ENCODE measurements at places on chromosomes 7 and 10.

GRCh38 chr7:80508440-80508839, 3.4 kb downstream of the GNAT3 start:
- DNase-seq: no peak

- DNase-seq: no peak
Observed at GRCh38 chr10:102457591-102458150, 6.3 kb upstream of the C10orf95 start.

- no peak for DNase-seq
Observed at GRCh38 chr10:76327441-76327840, 896.0 kb downstream of the LRMDA start.

DNA sequence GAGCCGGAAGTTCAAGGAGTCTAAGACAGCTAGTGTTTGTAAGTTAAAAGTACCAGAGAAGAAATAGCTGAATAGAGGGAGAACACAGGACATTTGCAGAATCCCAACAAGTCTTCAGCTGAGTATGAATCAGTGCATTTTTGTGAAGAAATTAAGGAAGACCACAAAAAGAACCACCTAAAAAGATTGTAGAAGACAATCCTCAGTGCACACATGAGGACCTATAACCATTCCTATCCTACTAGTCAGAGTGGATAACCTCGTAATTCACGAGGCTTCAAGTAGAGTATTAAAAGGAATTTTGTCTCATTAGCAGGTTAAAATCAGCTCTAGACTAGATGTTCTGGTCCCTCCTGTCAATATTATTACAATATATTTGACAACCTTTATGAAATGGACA, 295.4 kb upstream of the KAT6B start:
- no peak for DNase-seq

DNA sequence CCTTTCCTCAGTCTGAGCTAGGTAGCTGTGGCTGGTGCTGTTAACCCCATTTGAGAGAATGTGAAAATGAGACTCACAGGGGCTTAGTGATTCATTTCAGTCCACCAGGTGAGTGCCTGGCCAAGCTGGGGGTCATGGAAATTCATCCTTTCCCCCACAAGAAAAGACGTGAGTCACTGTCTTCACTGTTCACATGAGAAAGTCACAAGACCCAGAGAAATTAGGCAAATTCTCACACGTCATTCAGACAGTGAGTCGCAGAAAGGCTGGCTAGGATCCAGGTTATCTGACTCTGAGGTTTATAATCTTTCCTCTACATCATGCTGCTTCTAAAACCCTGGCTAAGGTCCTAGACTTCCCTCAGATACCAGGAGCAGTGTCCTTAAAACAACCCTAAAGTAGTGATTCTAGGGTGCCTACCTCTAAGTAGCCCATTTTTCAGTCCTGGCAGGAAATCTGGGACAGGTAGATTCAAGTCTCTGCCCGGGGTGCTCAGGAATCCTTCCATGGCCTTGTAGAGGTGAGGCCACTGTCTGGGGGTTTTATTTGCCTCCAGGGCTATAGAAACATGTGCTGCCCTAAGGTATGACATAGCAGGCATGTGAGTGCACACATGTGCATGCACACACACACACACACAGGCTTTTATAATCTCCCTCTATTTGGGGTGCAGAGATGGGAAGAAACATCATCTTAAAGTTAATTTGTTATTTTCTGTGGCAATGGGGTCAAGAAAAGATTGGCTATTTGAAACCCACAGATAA, 427.9 kb upstream of the CELF2 start:
- no peak for DNase-seq

GRCh38 chr7:111750878-111751277, 188.6 kb upstream of the IMMP2L start:
- no peak for DNase-seq

DNA sequence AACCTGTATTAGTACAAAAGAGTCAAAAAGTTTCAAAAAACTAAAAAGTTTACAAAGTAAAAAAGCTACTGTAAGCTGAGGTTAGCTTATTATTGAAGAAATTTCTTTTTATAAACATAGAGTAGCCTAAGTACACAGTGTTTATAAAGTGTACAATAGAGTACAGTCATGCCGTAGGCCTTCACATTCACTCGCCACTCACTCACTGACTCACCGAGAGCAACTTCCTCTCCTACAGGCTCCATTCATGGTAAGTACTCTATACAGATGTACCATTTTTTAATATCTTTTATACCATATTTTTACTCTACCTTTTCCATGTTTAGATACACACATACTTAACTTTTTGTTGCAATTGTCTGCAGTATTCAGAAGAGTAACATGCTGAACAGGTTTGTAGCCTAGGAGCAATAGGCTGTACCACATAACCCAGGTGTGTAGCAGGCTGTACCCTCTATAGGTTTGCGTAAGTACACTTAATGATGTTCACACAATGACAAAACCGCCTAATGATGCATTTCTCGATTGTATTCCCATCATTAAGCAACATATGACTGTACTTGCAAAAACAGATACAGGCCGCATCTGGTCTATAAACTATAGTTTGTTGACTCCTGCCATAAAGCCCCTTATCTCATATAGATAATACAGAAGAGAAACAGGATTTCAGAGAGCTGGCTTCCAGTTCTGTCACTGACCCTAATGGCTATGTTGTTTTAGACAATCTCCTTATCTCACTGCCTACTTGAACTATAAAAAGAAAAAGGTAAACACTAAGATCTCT, 438.8 kb downstream of the HTR7 start:
- no peak for DNase-seq

GRCh38 chr7:97580205-97580604, 151.7 kb upstream of the TAC1 start:
- DNase-seq: no peak

DNA sequence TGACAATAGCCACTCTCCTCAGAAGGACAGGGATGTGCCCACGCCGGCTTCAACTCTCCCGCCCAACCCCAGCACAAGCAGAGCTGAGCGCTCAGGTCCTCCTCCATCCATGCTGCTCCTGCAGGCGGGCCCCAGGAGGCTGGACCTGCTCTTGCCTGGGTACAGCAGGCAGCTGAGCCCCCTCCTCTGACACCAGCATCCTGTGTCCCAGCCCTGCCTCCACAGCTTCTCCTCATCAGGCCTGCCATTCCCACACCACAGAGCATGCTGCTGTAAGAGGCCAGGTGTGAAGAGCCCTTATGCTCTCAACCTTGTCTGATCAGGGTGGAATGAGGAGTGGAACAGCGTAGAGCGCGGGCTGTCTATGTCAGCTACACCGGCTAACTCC, 302.2 kb downstream of the PTPRN2 start:
- no peak for DNase-seq

DNA sequence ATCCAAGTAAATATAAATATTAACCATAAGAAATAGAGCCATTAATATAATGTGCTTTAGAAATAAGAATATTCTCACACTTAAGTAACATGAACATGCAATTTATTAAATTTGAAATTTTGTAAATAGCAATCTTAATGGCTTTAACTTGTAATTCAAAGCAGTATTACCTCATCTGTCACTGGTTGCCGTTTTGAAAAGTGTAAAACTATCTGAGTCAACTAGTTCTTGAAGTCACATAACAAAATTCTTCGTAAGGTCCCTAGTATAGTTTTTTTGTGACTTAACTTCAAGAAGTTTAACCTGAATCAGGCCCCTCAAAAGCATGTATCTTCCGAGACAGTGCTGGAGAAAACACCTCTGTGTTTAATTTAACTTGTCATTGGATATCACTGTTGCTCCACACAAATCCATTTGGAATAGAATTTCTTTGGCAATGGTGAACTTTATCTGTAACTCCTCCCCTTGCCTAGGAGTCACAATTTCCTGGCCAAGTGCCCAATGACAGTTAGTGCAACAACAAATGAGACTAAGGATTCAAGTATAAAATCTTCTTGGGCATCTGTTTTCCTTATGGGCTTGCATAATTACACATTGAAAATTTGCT, 47.1 kb downstream of the NT5C2 start:
- no peak for DNase-seq

DNA sequence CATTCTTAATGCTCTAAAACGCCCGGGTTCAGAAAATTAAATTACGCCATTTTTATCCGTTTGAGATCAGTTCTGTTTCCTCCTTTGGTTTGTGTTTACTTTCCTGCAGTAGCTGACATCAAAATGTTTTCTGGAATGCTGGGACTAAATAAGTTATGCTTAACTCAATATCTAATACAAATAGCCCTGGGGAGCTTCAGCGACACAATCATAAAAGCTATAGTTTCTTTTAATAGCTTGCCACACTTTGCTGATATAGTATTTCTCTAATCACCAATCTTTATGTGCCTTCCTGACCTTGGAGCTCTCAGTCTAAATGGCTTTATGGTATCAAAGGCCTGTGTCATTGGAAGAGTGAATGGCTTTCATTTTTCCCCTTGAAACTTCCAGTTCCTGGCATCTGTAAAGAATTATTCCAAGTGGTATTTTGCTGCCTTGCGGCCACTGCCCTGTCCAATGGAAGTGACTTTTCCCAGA, 202.7 kb downstream of the HDAC9 start:
- no peak for DNase-seq

DNA sequence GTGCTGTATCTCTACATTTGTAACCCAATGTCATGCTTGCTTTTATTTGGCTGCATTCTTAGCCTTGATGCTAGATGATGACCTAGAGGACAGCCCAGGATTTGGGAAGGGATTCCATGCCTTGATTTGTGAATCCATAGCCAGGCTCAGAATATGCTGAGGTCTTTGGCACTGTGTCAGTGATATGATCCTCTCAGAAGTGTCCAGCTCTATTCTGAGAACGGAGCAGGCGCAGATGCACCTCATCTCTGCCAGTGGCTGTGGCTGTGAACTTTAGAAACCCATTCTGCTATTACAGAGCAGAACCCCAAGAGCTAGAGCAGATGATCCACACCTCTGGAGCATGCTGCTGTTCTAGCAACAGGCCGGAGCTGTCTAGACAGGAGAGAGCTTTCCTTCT, 212.8 kb downstream of the TRIL start:
- no peak for DNase-seq

GRCh38 chr7:91249506-91250233, 14.6 kb upstream of the FZD1 start:
- no peak for DNase-seq

- no peak for DNase-seq
Observed at GRCh38 chr10:2942938-2943337, 124.4 kb upstream of the PFKP start.

DNA sequence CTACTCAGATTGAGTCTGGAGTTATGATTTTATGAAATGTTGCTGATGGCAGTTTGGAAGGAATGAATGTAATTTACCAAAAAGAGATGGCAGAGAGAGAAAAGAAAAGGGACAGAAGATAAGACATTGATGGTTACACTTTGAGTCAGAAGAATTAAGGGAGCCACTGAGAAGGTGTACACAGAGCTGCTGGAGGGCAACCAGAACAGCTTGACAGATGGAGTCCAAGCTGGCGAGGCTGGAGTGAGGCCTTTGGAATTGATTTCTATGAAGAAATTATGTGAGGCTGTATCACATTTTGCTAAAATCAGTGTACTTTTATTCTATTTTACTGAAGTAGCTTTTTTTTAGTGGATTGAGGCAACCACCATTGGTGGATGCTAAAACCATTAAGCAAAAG, 740.5 kb downstream of the REEP3 start:
- no peak for DNase-seq

GRCh38 chr10:525565-526315, 163.7 kb downstream of the DIP2C start:
- no peak for DNase-seq

- peak; percentile 64 for DNase-seq
Observed at GRCh38 chr10:118459642-118460193, 117.6 kb upstream of the FAM204A start.

DNA sequence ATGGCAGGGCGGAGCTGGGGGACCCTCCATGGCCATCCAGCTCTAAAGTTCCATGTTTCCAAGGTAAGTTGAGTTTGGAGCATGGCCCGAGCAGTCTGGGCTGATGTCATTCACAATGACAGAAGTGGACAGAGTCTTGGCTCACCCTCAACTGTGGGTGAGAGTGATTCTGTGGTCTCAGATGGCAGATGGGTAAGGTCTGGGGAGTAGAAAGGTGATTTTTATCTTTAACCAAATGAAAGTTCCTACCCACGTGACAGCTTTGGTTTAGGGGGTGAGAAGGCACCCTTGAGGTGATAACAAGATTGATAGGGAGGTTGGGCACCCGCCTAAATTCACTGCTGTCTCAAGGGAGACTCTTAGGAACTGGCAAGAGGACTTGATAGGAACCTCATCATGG, 57.6 kb upstream of the PDZD8 start:
- DNase-seq: no peak

Data from activated CD4-positive, alpha-beta T cell treated with anti-CD3 and anti-CD28 coated beads, Interleukin-2, Interleukin-6, amounts not matched to agents 100 ng/mL and 50 ng/mL, durations not matched to agents 16 hours and 8 hours (primary cell).